ENCODE measurements at places on chromosomes 6 and 20.

- no peak for DNase-seq
Observed at GRCh38 chr20:7399575-7399974, 540.7 kb downstream of the HAO1 start.

GRCh38 chr6:157072128-157072527 is 251.2 kb downstream of the TMEM242 start:
- DNase-seq = no peak

DNA sequence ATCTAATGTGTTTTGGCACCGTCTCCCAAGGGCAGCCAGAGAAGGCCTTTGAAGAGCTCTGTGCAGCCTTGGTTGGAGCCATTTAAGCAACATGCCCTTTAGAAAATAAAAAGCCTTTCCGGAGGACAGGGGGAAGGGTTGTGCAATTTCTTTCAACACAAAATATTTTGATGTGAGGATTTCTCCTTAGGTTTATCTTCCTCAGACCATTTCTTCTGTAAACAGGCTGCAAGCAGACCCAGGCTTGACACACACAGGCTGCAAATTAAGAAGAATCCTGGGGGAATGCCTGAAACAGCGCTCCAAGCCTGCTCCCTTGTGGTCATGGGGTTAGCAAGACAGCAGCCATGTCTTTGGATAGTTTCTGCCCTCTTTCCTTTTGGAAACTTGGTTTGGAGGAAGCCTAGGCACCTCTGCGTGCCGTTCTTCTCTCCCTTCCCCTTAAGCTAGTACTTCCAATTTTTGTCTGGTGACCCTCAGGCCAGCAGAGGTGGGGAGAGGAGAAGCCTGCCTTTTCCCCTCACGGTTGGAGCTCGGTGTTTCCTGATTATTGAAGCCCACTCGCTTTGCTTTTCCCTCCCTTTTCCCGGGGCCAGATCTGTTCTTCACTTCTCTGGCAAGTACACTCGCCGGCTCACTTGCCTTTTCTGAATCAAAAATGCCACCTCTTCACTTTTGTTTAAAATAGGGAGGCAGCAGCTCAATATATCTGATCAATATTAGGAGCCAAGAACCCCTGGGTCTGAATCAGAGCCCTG is 39.6 kb upstream of the NOX3 start:
- DNase-seq = no peak

GRCh38 chr6:56760842-56761241 is 118.2 kb upstream of the DST start:
- no peak for DNase-seq
